ENCODE measurements at places on chromosomes 12 and 14. TPM values are rescaled to one million over a fixed set of nuclear protein-coding genes. Genes with fewer than 3 reads are reported as not detected.

SNX6 gene
- 99.2 TPM for total RNA-seq

TRIM9 gene
- total RNA-seq, result 3.9 TPM

ATP2A2 gene
- 312 TPM for total RNA-seq

C12orf54 gene
- 0.50 TPM for total RNA-seq

GPRC5D gene
- total RNA-seq, result not detected

Data from adrenal gland (tissue), 19 donors.